ENCODE measurements at places on chromosomes 1 and 21. TPM values are rescaled to one million over a fixed set of nuclear protein-coding genes. Genes with fewer than 3 reads are reported as not detected.

- no peak for DNase-seq
Observed at GRCh38 chr21:35042836-35043235, 6.3 kb downstream of the RUNX1 start.

DNA sequence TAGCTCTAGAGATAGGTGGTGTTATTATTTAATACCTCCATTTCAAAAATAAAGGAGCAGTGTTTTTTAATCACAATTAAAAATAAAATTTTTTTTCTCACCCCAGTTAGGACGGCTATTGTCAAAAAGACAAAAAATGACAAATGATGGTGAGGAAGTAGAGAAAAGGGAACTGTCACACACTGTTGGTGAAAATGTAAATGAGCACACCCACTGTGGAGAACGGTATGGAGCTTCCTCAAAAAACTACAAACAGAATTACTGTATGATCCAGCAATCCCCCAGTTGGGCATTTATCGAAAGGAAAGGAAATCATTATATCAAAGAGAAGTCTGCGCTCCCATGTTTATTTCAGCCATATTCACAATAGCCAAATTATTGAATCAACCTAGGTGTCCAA is 148.7 kb upstream of the NR5A2 start:
- DNase-seq, result no peak

The OR2T29 gene
- total RNA-seq, result not detected

DNA sequence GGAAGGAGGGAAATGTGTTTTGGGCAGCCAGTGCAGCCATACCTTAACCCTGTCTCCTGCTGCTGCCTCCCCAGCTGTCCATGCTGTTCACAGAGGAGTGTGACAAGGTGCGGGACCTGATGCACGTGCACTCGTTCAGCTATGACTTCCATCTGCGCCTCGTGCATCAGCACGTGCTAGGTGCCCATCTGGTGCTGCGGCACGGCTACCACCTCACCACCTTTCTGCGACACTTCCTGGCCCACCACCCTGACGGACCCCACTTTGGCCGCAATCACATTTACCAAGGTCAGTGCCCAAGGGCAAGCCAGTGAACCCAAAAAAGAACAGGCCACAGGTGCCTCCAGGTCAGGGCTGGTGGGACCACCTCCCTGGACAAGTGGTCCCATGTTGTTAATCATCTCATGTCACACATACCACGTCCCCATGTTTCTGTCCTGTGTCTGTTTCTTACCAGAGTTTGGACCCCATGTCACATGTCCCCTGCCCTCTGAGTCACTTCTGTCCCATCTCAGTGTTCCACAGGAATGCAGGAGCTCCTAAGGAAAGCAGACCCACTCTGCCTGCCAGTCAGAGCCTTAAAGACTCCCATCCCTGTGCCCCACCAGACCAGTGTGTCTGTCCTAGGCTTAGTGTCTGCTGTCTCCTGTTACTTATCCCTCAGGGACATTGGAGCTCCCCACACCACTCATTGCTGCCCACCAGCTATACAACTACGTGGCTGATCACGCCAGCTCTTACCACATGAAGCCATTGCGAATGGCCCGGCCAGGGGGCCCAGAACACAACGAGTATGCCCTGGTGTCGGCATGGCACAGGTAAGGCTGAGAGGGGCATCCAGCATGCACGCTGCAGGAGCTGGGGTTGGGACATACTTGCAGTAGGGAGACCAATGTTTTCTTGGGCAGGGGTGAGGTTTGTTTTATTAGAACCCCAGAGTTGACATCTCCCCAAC is 6.6 kb downstream of the HYI start:
- DNase-seq, result peak; percentile 74

DNA sequence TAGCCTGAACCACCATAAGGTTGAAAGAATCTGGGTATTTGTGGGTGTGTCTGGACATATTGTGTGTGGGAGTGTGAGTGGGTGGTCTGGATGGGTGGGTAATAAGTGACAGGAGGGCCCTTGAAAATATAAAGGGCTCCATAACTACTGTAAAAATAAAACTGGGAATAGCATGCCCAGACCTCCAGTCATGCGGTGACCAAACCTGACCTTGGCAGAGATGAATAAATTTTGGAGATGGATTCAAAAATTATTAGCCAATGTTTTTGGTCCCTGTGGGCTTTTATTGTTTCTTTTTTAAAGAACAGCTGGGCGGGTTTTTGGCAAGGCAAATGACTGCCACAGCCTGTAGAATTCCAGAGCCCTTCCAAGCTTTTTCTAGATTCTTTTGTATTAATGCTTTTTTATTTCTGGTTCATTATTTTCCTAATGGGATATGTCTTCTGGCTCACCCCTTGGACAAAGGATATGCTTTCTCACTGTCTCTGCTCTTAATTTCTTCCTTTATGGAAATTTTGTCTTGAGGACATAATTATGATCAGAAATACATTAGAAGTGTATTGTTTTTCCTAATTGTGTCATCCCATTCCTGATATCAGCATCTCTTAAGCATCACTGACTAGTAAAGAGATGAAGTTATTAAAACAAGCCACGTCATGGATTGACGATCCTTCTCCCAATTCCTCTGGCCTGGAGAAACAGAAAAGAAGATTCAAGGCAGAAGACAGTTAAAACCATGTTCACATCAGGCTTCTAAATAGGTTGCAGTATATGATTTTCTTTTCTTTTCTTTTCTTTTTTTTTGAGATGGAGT is 69.5 kb downstream of the NTMT2 start:
- no peak for DNase-seq

DNA sequence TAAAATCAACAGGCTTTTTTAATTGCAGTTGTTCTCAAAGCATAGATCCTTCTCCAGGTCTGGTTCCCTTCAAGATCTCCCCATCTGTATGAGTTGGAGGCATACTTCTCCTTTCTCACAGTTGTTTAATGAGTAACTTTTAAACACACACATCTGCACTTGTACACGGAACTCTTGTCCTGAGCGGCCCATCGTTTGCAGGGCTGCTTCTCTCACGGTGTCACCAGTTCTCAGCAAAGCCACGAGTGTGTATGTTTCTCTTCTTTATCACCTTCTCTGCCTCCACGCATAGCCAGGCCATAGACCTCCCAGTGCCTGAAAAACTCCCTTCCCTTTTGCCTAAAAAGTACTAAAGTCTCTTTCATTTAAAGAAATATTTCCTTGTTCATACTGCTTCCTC is 68.7 kb upstream of the ROR1 start:
- no peak for DNase-seq

GRCh38 chr1:156658496-156658895 is 16.6 kb downstream of the BCAN start:
- no peak for DNase-seq

DNA sequence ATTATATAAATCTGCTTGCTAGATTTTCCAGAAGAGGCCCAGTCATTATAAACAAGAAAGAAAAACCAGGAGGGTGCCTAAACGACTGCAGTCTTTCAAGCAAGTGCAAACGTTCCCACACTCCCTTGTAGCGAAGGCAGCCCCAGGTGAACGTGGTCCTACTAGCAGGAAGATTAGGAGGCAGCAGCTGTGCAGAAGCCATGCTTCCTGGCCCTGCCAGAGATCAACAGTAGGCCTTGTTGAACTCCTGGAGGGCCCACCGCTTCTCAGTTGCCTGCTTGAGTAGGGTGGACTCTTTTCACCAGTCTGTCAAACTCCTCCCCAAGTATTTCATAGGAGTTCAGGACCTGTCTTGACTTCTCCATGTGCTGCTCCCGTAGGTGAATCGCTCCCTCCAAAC is 163.0 kb upstream of the GORAB start:
- no peak for DNase-seq

The FCRLB gene
- 0.48 TPM for total RNA-seq

GRCh38 chr1:178488393-178488792 is 8.4 kb downstream of the CLEC20A start:
- no peak for DNase-seq

The DYRK3 gene
- total RNA-seq, result 16.1 TPM

GRCh38 chr1:2415337-2415736 is 3.0 kb upstream of the PEX10 start:
- DNase-seq, result no peak

The SYTL1 gene
- 1.9 TPM for total RNA-seq

The MPL gene
- total RNA-seq, result 0.39 TPM

DNA sequence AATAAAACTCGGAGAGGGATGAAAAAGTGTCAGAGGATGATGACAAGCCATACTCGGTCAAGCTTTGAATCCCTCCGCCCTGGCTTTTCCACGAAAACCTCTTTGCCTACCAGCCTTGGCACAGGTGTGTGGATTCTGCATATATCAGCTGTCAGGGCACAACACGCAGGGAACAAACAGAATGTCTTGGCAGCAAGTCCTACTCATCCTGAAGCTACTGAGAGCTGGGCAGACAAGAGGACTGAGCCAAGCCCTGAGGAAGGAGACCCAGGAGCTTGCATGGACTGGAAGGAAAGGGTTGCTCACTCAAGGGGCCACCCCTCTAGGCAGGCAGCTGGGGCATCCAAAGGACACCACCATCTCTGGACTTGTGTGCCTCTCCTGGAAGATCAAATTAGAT is 132.4 kb downstream of the HMGB4 start:
- DNase-seq, result peak; percentile 78
